ENCODE measurements at places on chromosomes 4 and X.

DNA sequence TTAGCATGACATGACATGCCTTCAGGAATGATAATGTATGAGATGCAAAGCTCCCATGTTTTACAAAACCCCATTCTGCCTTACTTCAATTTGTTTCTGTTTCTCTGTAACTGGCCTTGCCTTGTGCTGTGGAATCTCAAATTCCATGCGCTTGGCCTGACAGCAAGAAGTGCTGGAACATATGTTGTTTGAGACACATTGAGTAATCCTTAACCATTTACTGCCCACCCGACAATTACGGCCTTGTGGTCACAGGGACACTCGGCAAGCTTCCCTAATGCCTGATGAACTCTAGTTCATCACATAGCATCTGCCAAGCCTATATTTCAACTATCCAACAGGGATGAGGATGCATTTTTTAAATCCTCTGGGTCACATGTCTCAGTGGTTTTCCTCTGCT is 226.4 kb upstream of the CASK start:
- DNase-seq: no peak

- DNase-seq: no peak
Measured at GRCh38 chrX:151515237-151515636, 48.2 kb upstream of the PASD1 start.

GRCh38 chr4:37639551-37640285 is 46.5 kb downstream of the RELL1 start:
- DNase-seq: no peak

DNA sequence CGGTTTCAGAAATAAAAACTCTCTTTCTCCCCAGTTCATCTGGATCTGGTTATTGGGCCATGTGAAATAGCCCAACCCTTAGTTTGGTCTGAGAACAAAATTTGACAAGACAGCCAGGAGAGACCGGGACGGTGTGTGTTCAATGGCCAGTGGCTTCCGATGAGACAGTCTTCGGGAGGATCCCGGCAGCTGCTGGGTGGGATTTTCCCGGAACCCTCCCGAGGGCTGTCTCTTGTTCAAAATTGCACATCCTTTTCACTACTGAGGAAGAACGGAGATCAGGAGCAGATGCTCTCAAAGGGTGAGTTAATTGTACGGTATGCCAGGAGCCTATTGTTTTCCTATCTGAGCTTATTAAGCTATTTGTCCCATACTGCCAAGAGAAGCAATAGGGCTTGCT is 166.5 kb downstream of the PRR32 start:
- no peak for DNase-seq

- DNase-seq: no peak
Measured at GRCh38 chrX:39788521-39788920, 309.2 kb downstream of the BCOR start.

GRCh38 chr4:48016141-48017107 is at the start of the genes CNGA1 and NIPAL1:
CNGA1 (minus strand) TSS chr4:48016681; CDS start chr4:47952689, 63,992 bp downstream.
NIPAL1 (plus strand) TSS chr4:48016772; CDS start chr4:48016840, 68 bp downstream.
- DNase-seq: peak; percentile 61

GRCh38 chr4:79237851-79238250 is 88.0 kb downstream of the NAA11 start:
- DNase-seq: no peak

DNA sequence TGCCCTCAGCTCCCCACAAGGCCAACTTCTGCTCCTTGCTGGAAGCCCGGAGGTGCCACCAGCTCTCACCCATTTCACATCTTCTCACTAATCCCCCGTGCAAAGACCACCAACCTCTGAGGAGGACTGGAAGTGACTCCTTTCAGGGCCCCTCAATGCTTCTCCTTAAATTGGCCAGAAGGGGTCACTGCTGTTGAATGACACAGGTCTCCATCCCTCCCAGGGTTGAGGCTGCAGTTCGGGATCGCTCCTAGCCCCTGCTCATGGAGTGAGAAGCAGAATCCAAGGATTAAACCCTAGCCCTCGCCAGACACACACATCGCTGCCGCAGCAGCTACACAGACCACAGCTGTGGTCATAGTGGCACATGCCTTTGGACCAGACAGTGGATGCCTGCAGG is 279.5 kb upstream of the TAPT1 start:
- no peak for DNase-seq

GRCh38 chr4:108893468-108893867 is 130.6 kb upstream of the ETNPPL start:
- DNase-seq: no peak

DNA sequence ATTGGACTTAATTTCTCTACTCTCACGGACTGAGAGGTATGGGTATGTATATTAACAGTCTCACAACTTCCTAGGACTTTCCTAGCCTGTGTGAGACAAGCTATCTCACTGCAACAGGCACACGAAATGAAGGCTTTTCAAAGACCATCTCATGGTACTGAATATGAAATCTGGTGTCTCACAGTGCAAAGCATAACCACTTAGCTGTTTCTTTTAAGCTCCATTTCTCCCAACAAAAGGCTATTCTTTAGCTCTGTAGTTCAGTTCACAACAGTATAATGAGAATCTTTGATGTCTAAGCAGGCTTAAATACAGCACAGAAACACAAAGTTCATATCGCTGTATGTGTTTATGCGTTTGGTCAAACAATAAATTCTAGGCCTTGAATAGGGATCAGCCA is 116.2 kb upstream of the PCDH18 start:
- DNase-seq: no peak

DNA sequence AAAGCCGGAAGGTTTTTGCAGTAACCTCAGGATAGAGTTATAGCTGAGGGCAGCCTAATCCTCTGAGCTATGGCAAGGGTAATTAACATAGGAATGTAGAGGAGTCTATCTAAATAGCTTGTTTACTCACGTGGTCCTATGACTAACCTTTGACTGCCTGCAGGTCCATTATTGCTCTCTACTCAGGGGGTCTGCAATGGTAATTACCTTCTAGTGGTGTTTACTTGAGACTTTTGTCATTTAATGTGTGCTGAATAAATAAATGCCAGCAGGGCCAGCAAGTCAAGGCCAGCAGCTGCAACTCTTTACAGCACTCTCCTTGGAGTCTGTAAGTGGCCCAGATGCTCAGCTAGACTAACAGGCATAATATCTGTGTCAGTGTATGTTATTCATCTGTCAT is 212.7 kb upstream of the FMR1 start:
- DNase-seq: no peak

DNA sequence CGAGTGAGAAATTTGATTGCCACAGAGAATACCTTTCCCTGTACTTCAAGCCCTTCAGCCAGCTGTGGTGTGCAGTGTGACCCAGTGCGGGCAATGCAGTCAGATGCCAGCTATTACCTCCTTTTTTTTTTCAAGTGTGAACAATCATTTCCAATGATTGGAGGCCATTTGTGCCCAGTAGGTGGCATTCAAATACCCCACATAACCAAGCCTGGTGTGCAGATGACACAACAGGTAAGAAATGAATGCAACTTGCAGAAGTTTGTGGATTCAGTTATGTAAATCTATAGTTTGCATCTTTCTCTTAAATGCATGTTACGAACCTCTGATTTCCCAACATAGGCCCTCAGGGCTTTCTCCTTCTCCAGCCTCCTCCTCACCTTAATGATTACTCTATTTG is 98.0 kb downstream of the CLCN4 start:
- DNase-seq: no peak

GRCh38 chr4:174859904-174860303 is 30.9 kb upstream of the GLRA3 start:
- DNase-seq: no peak

- no peak for DNase-seq
Measured at GRCh38 chr4:94068753-94069719, 138.6 kb upstream of the SMARCAD1 start.

GRCh38 chr4:23788460-23788859 is 101.4 kb downstream of the PPARGC1A start:
- DNase-seq: no peak

- DNase-seq: no peak
Measured at GRCh38 chr4:41678951-41679350, 69.6 kb downstream of the PHOX2B start.

DNA sequence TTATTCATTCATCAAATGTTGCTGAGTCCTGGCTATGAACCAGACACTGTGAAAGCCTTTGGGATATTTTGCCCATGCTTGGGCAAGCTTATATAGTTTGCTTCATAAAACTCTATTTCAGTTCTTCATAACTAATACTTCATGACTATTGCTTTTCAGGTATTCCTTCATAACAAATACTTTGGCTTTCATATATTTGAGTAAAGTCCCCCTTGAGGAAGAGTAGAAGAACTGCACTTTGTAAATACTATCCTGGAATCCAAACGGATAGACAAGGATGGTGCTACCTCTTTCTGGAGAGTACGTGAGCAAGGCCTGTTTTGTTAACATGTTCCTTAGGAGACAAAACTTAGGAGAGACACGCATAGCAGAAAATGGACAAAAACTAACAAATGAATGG is 1.7 kb upstream of the AFP start:
- no peak for DNase-seq

DNA sequence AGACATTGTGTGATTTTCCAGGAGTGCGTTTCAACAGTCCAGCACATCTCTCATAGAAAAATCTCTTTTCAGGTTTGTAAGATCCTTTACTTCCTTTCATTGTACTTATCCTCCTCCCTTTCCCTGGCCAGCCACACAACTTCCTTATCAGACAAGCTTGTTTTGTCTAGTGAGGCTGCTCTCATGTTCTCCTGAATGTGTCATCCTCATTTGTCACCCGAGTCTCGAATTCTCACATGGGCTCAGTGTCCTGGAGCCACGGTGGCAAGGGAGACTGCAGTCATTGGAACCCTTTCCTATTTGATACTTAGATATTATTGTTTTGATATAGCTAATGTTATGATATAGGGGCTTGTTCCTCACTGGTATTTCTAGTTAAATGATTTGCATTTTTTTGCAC is 16.9 kb downstream of the SYNPO2 start:
- DNase-seq: no peak

GRCh38 chr4:150079081-150079581 is 886 bp downstream of the DCLK2 start:
- no peak for DNase-seq

GRCh38 chr4:3186609-3187008 is 62.4 kb upstream of the MSANTD1 start:
- DNase-seq: no peak

- DNase-seq: no peak
Measured at GRCh38 chrX:19760345-19760744, 127.1 kb downstream of the SH3KBP1 start.

- DNase-seq: peak; percentile 13
Measured at GRCh38 chr4:146176891-146177290, 1.4 kb downstream of the LSM6 start.

DNA sequence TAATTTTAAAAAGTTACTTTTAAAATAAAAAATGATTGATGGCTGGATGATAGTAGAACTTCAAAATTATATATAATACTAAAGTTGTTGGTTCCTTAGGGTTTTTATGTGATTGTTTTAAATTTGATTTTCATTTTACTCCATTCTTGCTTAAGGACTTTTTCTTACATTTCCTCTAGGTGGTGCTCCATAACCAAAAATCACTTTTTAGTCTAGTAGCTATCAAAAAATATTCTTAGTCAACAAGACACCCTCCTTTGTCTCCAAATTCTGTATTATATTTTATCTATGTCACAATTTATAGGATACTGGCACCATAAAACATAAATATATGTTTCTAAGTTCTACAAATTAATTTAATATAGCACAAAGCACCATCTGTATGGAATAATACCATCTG is 67.2 kb upstream of the BRWD3 start:
- DNase-seq: peak; percentile 37

DNA sequence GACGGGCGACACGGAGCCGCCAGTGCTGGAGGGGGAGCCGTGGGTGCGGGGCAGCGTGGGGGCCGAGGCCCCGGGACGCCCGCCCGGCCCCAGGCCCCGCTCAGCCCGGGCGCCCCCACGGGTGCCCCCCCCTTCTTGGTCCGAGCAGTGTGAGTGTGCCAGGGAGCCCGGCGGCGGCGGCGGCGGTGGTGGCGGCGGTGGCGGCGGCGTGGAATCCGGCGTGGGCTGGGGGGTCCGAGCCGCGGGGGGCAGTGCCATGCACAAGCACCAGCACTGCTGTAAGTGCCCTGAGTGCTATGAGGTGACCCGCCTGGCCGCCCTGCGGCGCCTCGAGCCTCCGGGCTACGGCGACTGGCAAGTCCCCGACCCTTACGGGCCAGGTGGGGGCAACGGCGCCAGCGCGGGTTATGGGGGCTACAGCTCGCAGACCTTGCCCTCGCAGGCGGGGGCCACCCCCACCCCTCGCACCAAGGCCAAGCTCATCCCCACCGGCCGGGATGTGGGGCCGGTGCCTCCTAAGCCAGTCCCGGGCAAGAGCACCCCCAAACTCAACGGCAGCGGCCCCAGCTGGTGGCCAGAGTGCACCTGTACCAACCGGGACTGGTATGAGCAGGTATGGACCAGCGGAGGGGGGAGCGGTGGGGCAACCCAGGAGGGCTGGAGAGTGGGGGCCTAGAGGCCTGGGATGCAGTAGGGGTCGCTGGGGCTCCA is 466 bp downstream of the DLG3 start:
- DNase-seq: no peak

DNA sequence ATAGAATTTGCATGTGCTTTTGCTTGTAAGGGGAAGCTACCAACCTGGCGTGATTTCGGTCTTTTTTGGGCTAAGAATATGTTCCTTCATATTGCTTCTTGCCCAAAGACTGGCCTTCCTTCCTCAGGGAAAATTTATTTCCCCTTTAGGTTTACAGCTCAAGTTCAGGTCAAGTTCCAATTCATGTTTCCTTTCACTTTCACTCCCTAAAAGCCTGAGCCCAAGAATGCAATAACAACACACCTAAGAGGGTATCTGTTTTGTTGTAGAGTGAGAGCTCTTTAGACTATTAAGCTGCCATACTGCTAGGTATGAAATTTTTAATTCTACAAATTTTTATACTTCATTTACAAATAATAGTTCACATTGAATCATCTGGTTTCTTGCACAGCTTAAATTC is 299.6 kb downstream of the TLL1 start:
- DNase-seq: no peak

- no peak for DNase-seq
Measured at GRCh38 chr4:175530655-175531054, 281.4 kb downstream of the GPM6A start.

DNA sequence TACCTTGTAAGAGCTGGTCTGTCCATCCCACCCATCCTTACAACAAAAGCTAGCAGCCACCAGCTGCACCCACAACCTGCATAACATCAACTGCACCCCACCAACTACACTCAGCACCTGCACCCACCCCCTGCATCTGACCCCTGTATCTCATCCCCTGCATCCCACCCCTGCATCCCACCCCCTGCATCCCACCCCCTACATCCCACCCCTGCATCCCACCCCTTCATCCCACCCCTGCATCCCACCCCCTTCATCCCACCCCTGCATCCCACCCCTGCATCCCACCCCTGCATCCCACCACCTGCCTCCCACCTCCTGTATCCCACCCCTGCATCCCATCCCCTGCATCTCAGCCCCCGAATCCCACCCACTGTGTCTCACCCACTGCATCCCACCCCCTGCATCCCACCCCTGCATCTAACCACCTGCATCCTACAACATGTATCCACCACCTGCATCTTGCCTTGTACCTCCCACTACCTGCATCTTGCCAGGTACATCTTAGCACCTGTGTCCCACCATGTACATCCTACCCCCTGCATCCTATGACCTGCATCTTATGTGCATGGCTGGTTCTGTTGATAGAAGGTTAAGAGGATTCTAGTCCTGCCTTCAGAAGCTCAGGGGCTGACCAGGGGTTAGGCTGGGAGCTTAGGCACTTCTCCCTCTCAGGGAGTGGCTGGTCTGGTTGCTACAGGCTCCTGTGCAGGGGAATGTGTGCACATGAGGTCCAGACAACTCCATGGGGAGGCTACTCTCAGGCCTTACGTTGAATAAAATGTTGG is 9.4 kb downstream of the TMEM271 start:
- DNase-seq: no peak

Measured in CD4-positive, alpha-beta T cell treated with Interleukin-17A for 1 hour (primary cell).